ENCODE measurements at places on chromosomes 4 and X.
A peak's percentile ranks its signal among the peaks of the same experiment; 100 is the strongest.

DNA sequence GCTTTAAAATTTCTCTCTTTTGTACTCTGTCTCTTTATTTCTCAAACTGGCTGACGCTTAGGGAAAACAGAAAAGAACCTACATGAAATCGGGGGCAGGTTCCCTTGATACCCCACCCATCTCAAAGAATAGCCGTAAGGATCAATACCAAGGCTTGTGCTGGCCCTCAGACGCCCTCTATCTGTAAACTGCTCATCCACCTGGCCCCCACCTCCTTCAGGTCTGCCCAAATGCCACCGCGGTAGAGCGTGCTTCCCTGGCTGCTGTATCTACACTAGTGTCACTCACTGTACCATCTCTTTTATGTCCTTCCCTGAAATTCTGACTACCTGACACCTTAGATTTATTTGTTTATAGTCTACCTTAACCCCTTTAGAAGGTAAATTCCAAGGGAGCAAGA, 62.8 kb downstream of the SMIM20 start:
- no peak for DNase-seq

- DNase-seq, result peak; percentile 13
These were observed 160.5 kb upstream of the AGTR2 start for GRCh38 chrX:116009861-116010710.

- DNase-seq, result peak; percentile 22
These were observed 347.2 kb upstream of the DDX53 start for GRCh38 chrX:22652596-22652995.

- DNase-seq, result peak; percentile 13
These were observed 318.3 kb downstream of the GLUD2 start for GRCh38 chrX:121365572-121366161.

GRCh38 chr4:24701683-24702082, 93.7 kb upstream of the SOD3 start:
- DNase-seq, result no peak

- no peak for DNase-seq
These were observed 90.7 kb upstream of the IGFBP7 start for GRCh38 chr4:57200799-57201327.

DNA sequence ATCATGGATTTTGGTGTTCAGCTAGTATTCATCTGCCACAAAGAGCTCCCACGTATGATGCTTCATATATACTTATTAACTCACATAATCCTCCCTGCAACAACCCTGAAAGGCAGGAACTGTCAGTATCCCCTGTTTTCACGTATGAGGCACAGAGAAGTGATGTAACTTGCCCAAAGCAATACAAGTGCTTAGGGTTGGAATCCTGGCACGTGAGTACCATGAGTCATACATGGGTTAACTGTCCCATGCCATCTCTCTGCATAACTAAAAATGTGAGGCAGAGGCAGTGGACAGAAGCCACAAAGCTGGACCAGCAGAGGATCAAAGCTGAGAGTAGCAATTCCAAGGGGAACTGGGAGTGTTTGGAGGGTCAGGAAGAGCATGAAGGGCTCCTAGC, 35.7 kb upstream of the EGFL6 start:
- DNase-seq, result no peak

DNA sequence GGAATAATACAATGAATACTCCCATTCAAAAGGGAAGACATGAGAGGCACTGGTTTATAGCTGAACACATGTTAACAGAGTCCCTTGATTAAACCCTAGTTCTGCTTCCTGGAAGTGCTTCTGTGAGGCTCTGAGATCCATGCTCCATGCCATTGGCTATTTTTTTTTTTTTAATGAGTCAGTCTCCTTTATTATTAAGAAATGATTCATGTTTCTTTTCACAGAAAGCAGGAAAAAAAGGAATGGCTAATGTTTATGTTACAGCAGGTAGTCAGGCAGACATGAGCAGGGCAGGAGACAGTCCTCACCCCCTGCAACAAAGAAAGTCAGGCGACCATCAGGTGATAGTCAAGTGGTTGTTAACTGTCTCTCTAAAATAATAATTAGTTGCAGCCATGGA, 598.7 kb downstream of the EPHA5 start:
- no peak for DNase-seq

DNA sequence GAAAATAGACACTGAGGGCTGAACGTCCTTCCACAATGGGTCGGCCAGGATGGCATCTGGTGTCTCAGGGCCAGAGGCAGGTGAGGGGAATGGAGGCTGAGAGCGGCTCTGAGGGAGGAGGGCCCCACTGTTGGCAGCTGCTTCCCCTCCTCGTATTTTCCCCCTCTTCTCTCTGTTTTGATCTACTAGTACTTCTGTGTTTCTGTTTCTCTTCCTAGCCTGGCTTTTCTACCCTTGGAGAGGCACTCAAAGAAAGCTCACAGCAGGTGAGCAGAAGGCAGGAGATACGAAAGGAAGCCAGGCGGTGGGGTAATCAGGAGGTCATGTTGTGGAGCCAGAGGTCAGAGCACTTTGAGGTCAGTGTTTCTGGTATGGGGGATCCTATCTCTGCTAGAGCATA, 151.8 kb upstream of the GATB start:
- DNase-seq, result no peak
